GM23248 (cell line): ENCODE measurements at places on chromosomes 5 and 9. TPM values are rescaled to one million over a fixed set of nuclear protein-coding genes. Genes with fewer than 3 reads are reported as not detected.

GRCh38 chr9:89808076-89808755 lies 203.4 kb downstream of the GADD45G start:
- no peak for DNase-seq

VCAN gene
- total RNA-seq: 241 and 327 TPM in 2 replicates

WNK2 gene
- not detected in 2 replicates for total RNA-seq

DNA sequence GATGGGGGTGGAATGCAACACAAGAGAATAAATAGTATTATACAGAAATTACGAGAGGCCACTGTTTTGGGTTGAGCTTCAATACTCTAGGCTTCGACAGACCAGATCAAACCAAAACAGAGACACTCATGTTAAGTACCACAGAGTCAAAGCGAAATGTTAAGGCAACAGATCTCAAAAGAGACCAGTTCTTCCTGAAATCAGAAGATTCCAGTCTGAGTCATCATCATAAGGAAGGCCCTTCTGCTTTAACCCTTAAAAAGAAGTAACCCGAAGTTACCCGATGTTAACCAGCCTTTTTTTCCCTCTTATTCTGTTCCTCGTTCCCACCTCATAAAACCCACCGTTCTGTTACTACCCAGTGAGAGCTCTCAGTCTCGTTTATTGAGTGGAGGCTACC lies 75.9 kb downstream of the SFXN1 start:
- DNase-seq: no peak

SPINK7 gene
- total RNA-seq: not detected in 2 replicates

- no peak for DNase-seq
Measured at GRCh38 chr9:117723986-117724625, 19.9 kb downstream of the TLR4 start.

DNA sequence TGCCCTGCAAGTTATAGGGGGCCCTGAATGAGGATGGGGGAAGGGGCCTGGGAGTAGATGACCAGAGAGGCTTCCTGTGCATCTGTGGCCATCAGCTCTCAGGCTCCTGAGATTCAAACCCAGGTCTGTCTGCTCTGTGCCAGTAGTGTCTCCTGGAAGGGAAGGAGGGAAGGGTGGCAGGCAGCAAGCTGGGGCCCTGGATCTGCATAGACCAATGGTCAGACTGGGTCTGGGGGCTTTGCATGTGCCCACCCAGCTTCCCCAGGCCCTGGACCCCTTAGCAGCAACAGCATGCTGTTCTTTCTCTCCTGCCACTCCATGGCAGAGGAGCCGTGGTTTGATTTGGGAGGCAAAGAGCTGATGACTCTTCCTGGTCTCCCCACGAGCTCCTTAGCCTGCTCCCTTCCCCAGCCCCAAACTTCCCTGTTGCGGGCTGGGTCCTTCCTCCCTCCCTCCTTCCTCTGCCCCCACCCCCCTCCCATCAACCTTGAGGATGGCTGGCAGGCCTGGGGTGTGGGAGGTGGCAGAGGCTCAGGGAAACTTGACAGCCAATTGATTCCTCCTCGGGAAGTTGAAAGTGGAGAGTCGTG lies 31.6 kb downstream of the DAB2IP start:
- no peak for DNase-seq

ZFP37 gene
- 1.7 and 2.9 TPM in 2 replicates for total RNA-seq

DNA sequence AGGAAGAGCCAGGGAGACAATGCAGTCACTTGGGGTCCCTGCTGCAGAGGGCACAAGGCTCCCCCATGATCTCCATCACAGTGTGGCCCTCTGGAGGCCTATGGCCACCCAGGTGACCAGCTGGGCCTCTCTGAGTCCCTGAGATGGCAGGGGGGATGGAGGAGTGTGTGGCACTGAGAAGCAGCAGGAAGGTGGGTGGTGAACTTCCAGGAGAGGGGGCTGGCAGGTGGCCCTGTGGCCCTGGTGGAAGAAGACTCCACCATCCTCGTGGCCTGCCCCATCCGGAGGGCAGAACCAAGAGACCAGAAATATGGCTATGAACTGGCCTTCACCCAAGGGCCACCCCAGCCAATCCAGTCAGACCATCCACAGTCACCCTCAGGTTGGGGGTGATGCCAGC lies 31.7 kb upstream of the AFAP1L1 start:
- no peak for DNase-seq

DNA sequence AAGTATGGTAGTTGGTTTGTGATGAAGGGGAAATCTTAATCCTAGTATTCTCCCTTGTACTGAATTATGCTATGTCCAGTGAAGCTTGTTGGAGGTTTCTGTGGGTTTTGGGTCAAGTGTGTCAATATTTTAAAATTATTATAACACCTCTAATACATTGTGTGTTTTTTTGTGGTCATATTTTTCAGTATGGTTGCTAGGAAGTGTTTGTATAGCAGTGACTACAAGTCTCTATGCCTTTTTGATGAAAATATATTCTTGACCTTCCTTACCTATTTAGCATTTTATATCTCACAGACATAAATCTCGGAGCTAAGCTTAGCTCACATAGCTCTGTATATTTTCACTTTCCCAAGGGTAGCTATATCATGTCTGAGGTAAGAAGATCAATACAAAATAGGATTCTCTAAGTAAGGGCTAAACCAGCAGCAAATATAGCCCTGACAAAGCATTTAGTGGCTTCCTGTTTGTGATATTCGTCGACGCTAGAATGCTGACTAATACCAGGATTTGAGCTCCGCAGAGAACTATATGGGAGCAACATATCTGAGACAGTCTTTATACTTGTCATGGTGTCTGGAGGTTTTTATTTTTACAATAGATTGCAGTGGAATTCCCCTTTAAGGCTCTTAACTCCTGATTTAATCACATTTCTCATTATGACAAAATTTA lies 82.3 kb downstream of the MACIR start:
- peak; percentile 30 for DNase-seq

DNA sequence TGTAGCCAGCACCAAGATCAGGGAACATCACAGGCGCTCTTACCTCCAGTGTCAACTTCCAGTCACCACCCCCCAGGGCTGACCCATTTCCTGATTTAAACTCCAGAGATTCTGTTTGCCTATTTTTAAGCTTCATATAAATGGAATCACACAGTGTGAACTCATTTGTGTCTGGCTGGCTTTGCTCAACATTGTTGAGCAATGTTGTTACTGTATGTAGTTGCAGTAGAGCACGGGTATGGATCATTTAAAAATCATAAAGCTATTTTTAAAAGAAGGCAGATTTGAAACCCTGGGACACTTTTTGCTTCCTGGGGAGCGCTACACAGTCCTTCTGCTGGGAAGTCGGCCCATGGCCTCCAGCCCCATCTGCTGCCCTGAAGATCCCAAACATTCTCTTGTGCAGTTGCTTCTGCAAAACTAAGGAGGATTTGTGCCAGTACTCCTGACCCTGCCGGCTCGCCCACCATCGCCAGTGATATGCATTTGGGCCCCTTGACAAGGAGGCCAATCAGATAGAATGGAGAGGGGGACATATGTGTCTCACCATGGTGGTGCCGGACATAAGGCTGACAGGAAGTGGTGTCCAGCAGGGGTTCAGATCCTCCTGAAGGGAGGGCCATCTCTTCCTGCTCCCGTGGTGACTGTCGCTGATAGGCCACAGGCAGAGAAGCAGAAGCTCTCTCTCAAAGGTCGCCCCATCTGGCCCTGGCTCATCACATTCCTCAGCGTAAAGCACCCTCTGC lies 13.3 kb downstream of the DCANP1 start:
- DNase-seq: peak; percentile 50

DNA sequence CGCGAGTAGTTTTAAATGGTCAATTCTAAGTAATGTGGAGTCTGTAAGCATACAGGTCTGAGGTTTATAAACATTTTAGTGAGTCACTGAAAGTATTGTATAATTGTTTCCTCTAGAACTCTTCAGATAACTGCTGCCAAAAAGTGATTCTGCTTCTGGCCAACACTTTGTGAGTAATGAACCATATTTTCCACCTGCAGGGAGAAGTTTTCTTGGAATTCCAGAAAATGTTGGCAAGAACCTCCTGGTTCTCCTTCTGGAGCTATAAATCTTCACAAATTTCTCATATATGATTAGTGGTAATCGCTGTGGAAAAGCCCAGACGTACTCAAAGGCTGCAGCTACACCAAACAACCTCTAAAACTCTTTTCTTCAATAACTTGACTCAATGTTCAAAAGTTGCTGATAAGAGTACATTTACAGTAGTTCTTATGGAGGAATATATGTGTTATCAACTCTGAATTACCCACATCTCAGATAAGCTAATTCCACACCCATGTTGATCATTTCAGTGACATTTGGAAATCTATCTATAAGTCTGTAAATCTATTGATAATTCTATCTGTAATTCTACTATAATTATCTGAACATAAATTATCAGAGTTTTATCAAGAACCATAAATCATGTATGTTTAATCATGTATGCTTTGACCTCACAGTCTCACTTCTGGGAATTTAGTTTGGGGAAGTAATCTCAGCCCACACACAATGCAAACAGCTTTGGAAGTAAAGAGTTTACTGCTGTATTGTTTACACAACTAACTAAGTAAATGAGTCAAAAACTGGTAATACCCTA lies 74.1 kb downstream of the FNBP1 start:
- DNase-seq: peak; percentile 96

DNA sequence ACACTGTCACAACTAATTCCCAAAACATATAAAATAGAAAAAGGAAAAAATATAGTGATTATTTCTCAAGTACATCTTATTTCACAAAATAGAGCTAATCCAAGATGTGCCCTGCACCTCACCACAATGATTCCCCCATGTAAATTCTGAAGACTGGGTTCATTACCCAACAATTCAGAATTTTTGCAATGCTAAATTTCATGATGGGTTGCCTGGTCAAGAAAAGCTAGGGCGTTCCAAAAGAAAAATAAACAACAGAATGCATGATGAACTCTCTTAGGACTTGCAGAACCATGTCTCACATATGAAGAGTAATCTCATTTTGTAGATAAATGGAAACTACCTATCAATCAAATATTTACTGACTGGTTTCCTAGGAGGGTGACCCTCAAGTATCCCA lies 259.6 kb upstream of the NFIL3 start:
- no peak for DNase-seq

GRCh38 chr5:137506296-137506695 lies 7.2 kb upstream of the SPOCK1 start:
- DNase-seq: no peak

DBH gene
- total RNA-seq: not detected in 2 replicates
